ENCODE measurements at places on chromosomes 1 and 21.

GRCh38 chr1:237186675-237187074 lies 144.7 kb downstream of the RYR2 start:
- no peak for DNase-seq

- no peak for DNase-seq
Observed at GRCh38 chr1:44071461-44071860, 40.2 kb upstream of the SLC6A9 start.

DNA sequence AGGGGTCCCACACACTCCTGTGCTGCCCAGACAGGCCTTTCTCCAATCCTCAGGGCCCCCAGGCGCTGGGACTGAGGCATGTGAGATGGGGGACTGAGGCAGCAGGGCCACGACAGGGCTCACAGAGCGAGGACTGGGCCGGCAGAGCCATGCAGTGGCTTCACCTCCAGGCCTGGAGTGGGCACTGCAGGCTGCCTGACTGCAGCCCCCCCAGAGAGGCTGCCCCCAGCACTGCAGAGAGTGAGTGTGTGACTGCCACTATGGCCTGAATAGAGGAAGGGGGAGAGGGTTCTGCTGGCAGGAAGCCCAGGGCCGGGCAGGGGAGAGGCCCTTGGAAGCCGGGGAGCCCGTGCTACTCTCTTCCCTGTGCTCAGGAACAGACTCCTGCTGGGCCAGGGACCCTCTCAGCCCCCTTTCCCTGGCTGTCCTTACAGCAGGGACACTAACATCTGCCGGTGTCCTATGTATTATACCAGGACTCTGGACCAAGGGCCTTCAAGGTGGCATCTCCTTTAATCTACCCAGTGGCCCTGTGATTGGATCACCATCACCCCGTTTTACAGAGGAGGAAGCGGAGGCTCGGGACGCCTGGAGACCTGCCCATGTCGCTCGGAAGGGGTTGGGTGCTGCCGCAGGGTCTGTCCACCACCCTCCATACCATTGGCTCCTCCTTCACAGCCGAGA lies 20.2 kb upstream of the PLEKHG5 start:
- DNase-seq = no peak

- no peak for DNase-seq
Observed at GRCh38 chr1:18581420-18581880, 49.2 kb upstream of the PAX7 start.

GRCh38 chr21:45370575-45370974 lies 34.4 kb upstream of the COL18A1 start:
- no peak for DNase-seq

GRCh38 chr1:117662667-117663066 lies 56.8 kb downstream of the TENT5C start:
- DNase-seq = no peak

DNA sequence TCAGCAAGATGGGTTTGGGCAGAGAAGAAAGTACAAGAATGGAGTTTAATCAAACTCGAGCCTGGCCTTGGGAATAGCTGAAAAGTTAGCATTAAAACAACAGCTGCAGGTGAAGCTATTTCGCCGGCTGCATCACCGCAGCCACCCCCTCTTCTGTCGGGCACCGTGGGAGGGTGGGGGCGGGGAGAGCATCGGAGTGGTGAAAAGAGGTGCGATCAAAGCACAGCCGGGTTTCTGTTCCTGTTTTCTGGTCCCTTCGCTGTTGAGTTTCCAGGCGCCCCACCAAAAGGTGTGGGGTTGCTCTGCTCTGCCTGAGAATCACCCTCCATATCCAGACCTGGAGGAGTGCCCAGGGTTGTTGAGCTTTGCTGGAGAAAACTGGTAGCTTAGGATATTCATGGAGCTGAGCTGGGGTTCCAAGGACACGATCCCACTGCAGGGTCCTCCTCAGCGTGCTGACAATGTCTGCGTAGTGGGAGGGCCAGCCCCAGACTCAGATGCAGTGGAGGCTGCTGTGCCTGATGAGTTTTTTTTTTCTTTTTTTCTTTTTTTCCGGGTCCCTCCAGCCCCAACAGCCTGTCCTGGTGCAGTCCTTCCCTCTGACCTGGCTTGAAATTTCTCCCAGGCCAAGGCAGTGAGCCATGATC lies 127.5 kb upstream of the C1orf174 start:
- no peak for DNase-seq

Data from activated T-helper 1 cell treated with anti-CD3 and anti-CD28 coated beads, Interleukin-2, amount 50 U/mL, for 16 hours (primary cell).